ENCODE measurements at places on chromosomes 5 and 9.

DNA sequence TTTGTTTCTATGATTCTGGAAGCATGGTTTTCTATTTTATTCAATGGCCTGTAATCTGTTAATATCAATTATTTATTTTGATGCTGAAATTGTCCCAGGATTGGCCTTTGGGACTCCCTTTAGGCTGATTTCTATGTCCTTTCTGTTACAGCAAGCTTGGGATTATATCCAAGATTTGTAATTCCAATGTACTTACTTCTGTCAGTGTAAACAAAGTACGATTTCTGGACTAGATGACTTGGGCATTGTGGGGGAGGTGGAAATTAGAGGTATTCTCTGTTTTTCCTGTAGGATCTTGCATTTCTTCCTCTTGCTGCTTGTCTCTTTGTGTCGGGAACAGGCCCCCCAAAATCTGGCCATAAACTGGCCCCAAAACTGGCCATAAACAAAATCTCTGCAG is 3.7 kb downstream of the PCDHGA12 start:
- DNase-seq, result no peak

- DNase-seq, result no peak
Measured at GRCh38 chr5:179051784-179052183, 8.4 kb upstream of the ZNF354C start.

GRCh38 chr5:90037646-90038045 is 371.9 kb downstream of the CETN3 start:
- no peak for DNase-seq

GRCh38 chr5:68920888-68921287 is 172.9 kb upstream of the SLC30A5 start:
- no peak for DNase-seq

- no peak for DNase-seq
Measured at GRCh38 chr5:87751824-87752223, 339.1 kb upstream of the CCNH start.

DNA sequence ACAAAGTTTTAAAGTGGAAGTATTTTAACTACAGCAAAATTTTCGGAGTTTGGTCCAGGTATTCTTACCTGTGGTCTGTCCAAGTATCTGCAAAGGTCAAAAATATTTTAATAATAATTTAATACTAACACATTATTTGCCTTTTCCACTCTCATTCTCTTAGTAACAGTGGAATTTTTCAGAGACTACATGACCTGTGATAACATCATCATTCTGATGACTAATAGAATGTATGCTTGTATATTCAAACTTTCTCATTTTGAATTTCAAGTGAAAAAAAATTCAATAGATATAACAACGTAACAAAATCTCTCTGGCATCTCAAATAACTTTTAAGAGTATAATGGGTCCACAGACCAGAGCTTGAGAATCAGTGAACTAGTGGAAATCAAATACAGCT is 78.3 kb downstream of the FBXL17 start:
- no peak for DNase-seq

- DNase-seq, result no peak
Measured at GRCh38 chr9:25557645-25558300, 120.5 kb downstream of the TUSC1 start.

GRCh38 chr9:126703002-126703865 is 89.5 kb downstream of the LMX1B start:
- no peak for DNase-seq

Data from Calu3 (cell line).